ENCODE measurements at places on chromosomes 12 and 14.

DNA sequence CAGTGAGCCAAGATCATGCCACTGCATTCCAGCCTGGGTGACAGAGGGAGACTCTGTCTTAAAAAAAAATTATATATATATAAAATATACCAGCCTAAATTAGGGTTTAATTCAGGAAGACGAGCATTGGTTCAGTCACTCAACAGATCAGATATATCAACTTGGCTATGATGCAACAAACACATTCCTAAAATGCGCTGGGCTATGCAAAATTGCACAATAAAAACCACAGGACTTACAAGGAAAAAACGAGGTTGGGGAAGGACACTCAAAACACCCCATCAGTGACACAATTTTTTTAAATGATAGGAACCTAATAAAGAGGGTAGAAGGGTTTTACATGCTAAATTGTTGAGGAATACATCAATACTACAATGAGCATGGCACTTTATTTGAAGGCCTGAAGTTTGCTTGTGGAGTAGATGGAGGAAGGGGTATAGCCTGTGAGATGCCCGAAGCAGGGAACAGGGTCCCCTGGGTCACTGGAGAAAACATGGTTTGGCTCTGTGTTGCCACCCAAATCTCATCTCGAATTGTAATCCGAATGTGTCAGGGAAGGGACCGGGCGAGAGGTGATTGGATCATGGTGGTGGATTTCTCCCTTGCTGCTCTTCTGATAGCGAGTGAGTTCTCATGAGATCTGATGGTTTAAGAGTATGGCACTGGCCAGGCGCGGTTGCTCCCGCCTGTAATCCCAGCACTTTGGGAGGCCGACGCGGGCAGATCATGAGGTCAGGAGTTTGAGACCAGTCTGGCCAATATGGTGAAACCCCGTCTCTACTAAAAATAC lies 71.2 kb downstream of the TNFAIP2 start:
- no peak for DNase-seq

GRCh38 chr14:99118046-99118721 lies 153.8 kb downstream of the BCL11B start:
- DNase-seq = no peak

- DNase-seq = no peak
These were observed 64.9 kb downstream of the DDX51 start for GRCh38 chr12:132079200-132079599.

DNA sequence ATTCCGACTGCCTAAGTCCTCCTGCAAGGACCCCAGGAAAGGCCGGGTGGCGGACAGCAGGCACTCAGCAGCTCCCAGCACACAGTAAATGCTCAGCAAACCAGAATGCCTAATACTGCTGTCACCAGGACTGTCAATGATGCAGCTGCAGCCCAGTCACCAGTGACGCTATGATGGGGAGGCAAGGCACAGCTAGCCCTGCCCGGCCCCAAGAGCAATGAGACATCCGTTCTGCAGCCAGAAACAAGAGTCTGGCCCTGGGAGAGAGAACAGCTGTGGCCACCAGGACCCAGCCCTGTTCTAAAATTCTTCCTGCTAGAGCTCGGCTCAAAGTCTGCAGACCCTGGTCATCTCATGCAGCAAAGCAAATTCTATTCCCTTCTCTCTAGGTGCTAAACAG lies 69.8 kb downstream of the NCOR2 start:
- DNase-seq = no peak

GRCh38 chr14:22332686-22333421 lies 256.2 kb downstream of the DAD1 start:
- no peak for DNase-seq

GRCh38 chr12:53048780-53049401 lies 974 bp upstream of the TNS2 start:
- DNase-seq = no peak

DNA sequence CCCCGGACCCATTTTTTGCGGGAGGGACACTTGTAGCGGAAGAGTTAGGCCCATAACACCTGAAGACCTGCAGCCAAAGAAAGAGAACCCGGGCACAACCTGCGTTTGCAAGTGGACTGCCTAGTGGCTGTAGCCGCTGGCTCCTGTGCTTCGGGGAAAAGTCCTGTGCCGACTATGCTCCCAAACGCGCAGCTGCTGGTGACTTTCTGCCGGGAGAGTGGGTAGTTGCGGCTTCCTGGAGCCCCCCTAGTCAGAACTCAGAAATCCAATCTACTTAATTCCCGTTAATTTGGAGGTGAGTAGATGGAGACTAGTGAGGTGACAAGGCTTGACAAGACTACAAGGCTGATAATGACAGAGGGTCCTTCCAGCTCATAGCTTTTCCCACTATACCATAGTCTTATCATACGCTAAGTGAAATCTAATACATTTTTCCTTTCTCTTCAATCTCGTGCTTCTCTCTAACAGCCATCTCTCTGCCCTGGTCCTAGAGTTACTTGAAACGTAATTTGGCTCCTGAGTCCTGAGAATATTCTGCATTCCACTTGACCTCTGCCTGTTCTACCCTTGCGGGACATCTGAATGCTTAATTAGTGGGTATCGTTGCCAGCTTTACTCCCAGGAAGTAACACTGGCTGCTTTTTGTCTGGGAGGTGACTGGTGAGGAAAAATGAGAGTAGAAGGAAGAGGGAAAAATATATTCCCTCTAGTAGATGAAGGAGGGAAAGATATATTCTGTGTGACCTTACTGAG lies 556 bp downstream of the MTHFD1 start:
- no peak for DNase-seq

DNA sequence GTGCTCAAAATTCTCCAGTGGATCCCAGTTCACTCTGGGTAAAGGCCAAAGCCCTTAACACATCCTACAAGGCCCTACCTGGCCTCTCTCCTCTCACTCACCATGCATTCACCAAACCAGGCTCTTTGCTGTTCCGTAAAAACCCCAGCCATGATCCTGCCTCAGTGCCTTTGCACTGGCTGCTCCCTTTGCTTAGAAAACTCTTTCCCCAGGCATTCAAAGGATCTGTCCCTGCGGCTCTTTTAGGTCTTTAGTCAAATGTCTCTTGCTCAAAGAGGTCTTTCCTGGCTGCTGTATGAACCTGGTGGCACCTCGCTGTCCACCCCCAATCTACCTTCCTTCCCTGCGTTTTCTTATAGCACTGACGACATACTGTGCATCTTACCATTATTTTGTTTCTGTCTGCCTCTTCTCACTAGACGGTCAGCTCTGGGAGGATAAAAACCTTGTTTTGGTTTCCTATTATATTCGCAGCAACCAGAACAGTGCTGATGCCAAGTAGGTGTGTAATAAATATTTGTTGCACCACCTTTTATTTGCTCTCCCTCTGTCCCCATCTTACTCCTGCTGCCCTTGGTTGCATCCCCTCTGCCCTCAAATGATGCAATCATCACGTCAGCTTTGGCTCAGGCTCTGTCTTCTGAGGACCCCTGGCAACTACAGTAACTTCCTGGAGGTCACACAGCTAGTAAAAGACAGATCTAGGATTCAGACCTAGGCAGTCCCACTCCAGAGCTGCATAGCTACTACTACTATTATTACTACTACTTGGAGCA lies 23.8 kb upstream of the DICER1 start:
- no peak for DNase-seq

DNA sequence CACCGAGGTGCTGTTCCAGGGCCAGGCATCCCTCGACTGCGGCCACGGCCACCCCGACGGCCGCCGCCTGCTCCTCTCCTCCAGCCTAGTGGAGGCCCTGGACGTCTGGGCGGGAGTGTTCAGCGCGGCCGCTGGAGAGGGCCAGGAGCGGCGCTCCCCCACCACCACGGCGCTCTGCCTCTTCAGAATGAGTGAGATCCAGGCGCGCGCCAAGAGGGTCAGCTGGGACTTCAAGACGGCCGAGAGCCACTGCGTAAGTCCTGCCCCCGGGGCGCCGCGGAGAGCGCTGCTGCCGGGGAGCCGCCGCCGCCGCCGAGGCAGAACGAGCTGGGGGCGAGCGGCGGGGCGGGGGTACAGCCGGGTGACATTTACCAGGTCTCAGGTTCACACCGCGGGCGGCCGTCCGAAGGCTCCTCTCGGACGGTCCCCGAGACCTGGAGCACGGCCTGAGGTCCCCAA lies 1.4 kb downstream of the PLXNC1 start:
- DNase-seq = no peak
